ENCODE measurements at places on chromosomes 1 and 21.
A peak's percentile ranks its signal among the peaks of the same experiment; 100 is the strongest.

DNA sequence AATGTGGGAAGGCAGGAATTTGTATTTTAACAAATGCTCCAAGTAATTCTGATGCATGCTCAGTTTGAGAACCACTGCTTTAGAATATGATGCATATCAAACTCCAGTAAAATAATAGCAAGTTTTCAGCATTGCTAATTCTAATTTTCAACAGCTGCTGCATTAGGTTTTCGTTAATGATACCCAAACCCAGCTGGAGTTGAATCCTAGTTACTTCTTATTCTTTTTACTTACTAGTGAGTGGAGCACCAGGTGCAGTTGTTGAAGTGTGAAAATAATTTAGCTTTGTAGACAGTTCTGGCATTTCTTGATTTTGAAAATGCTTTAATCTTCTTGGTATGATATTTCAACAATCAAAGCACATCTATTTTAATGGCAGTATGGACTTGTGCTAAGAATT lies 138.5 kb downstream of the HS2ST1 start:
- no peak for DNase-seq

GRCh38 chr21:34889676-34890469 lies 159.2 kb downstream of the RUNX1 start:
- DNase-seq, result peak; percentile 49

DNA sequence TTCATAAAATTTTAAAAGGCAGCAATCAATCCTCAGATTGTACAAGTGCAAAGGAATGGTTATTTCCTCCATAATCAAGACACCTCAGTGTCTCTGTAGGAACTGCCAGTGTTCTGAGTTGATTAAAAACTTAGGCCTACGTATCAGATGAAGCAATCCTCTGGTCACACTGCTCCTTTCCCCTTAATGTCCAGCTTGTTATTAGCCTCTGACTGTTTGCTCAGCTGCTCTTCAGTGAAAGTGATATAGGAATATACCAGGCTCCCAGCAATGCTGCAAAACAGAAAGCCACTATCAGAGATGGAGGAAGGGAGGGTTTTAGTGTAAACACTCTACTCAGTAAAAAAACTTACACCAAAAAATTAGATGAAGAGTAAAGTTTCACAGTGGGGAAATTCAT lies 49.8 kb downstream of the SLC35D1 start:
- no peak for DNase-seq

DNA sequence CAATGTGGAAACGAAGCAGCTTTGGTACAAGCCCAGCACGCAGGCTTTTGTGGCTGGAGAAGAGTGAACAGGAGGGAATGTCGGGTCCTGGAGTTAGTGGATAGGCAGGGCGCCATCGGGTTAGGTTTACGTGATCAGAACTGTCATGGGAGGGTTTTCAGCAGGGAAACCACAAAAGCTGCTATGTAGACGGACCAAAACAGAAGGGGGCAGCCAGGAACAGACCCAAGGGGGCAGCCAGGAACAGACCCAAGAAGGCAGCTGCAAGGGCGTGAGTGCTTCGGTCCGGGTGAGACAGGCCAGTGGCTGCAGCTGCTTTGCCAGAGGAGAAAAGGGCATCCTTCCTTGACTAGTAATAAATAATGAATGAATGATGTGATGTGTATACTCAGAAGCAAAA lies 77.5 kb upstream of the KIF1B start:
- no peak for DNase-seq

- no peak for DNase-seq
Measured at GRCh38 chr1:167781558-167781957, 59.8 kb downstream of the MPZL1 start.

DNA sequence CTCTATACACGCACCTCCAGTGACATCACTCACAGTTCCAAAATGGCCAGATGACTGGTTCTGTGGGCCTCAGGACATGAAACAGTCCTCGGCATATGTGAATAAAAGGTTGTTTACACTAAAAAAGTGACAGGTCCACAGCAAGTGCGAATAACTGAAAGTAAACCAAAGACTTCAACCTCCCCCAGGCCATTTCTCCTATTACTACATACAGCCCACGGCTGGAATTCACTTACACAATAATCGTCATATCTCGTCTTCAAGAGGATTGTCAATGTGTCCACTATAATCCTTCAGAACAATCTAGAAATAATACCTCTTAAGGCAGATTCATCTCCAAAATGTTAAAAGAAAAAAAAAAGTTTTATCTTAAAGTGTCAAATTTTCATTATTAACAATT lies 1.9 kb upstream of the PRDM15 start:
- no peak for DNase-seq

DNA sequence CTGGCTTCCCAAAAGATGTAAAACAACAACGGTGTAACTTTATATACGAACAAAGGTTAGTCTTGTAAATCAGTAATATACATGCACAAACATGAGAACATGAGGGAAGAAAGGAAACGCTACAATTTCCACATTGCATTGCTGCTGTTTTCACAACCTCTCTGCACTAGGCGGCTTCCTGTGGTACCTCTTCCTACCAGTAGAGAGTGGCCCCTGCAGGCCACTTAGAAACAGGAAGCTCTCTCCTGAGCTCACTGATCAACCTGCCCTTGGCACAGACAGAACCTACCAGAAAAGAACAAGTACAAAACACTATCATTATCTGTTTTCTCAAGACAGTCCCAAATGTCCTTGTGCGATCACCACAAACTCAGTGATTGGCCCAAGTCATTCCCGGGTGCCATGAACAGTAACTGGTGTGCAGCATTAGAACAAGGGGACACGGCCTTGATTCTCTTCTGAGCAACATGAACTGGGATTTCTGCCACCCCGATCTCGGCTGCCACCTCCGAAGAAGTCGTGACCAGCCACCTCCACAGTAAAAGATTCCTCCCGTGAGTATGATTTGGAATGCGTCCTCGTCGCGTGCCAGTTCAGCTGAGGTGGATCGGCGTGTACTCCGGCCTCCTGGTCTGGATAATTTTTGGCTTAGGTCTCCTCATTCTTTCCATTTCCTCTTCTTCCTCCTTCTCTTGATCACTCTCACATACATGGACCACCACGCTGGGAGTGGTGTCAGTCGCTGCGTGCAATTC lies 5.7 kb upstream of the KCNE1 start:
- no peak for DNase-seq

DNA sequence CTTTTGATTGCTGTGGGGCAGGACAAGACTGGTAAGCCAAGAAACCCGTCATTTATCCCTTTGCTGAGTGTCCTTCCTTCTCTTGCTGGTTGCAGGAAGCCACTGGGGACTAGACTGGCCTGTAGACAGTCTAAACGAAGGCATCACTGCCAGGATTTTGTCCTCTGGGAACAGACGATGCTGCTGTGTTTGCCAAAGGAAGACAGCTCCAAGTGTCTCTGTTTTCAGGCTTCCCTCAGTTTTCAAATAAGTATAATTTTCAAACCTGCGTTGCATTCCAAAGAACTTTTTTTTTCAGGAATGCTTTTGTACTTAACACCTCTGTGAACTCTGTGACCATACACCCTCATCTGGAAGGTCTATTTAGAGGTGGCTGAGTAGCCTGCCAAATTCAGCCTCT lies 269.4 kb downstream of the HLX start:
- DNase-seq, result no peak

DNA sequence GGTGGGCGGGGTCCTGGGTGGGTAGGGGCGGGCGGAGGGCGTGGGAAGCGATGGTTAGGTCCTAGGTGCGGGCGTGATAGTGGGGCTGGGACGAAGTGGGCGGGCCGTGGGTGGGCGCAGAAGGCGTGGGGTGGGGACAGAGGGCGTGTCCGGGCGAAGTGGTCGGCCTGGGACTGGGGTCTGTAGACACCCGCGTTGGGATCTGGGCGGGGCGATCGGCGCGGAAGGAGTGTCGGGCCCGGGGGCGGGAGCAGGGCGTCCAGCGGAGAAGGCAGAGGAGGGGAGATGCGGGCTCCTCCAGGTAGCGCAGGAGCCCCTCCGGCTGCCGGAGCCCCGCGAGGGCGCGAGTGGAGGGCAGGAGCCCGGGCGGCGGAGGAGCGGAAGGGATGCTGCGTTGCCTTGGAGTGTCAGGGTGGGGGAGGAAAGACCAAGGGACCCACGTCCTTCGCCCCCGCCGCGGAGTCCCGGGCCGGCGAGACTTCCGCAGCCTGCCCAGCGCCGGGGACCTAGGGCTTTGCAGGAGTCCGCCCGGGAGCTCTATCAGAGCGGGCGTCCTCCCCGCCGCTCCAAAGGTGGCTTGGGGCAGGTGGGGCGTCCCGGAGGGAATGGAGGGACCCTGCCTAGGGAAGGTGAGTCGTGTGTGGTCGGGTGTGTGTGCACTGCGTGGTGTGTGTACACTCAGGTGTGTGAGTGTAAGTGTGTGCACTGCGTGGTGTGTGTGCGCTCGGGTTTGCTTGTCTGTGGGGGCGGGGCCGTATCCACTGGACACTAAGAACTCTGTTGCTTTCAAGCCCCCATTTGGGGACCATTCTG lies 27.0 kb upstream of the PRSS38 start:
- no peak for DNase-seq

DNA sequence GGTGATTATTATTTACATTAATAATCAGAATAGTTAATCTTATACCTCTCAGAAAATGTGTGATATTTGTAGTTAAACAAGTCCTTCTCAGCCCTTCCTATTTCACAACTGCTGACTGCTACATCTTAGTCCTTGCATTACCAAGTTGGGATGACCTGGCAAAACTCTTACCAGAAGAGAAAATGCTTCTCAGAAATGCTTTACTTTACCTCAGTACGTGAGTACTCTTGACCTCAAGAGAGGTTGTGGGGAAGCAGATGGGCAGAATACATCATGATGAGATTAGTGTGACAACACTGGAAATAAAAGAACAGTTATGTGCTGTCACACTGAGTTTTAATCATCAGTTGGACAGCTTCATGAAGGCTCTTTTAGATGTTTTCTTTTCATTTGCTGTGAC lies 16.2 kb downstream of the CFAP126 start:
- DNase-seq, result no peak

DNA sequence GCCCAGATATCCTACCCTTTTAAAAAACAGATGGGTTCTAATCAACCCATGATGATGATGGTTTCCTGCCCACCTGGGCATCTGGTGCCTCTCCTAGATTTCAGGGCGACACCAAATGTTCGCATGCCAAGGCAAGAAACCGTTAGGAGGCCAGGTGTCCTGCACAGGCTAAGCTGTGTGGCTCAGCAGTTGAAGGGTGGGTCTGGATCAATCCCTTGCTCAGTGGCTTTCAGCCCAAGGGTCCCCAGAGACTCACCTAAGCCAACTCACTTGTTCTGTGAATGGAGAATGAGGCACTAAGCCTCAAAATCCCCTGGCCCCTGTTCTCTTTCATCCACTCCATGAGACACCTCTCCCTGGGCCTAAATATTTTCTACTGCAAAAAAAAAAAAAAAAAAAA lies 169.1 kb upstream of the EDN2 start:
- no peak for DNase-seq

GRCh38 chr1:5727191-5727590 lies 265.0 kb downstream of the NPHP4 start:
- DNase-seq, result no peak

GRCh38 chr1:233042834-233043233 lies 92.4 kb downstream of the NTPCR start:
- no peak for DNase-seq

DNA sequence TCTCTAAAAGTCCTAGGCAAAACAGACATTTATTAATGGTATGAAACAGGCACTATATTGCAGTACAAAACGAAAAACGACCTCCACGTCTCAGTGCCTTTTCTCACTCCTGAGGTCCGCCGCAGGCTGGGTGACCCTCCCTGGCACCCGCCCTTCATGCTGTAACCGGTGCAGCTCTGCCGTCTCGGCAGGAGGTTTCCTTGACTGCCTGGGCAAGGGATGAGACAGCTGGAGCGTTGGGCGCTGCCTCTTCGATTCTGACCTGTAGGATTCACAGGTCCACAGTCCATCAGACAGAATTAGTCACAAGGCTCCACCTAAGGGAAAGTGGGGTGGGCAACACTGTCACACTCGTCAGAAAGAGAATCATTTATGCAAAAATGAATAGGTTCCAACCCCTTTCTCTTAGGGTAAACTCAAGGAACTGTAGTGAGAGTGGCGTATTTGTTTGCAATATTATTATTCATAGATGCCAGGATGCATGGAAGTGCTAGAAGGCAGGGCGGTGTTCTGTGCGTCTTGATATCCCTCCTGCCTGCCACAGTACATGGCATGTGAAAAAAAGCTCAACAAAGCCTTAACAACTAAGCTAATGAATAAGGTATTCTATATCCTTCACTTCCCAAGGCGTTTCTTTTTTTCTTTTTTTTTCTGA lies 23.5 kb upstream of the ZBTB18 start:
- no peak for DNase-seq

GRCh38 chr1:245128381-245129101 lies 26.2 kb upstream of the KIF26B start:
- no peak for DNase-seq

DNA sequence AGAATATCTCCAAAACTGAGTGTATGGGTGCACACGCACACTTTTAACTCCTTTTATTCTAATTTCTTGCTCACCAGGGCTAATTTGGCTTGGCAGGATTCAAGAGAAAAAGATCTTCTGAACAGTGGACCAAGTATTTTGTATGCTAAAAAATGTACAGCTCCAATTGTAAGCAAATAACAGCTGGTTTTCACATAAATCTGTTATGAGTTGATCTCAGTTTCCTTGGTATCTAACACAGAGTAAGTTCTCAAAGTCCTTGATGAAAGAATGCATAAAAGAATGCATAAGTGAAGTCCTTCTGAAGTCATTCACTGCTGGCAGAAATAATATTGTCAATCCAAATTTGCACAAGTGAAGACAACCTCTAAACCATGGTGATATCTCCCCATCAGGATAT lies 213.0 kb downstream of the OMA1 start:
- DNase-seq, result no peak

GRCh38 chr1:38152351-38153065 lies 105.9 kb upstream of the POU3F1 start:
- no peak for DNase-seq

- DNase-seq, result no peak
Measured at GRCh38 chr1:44571712-44572571, 102.3 kb downstream of the TMEM53 start.

DNA sequence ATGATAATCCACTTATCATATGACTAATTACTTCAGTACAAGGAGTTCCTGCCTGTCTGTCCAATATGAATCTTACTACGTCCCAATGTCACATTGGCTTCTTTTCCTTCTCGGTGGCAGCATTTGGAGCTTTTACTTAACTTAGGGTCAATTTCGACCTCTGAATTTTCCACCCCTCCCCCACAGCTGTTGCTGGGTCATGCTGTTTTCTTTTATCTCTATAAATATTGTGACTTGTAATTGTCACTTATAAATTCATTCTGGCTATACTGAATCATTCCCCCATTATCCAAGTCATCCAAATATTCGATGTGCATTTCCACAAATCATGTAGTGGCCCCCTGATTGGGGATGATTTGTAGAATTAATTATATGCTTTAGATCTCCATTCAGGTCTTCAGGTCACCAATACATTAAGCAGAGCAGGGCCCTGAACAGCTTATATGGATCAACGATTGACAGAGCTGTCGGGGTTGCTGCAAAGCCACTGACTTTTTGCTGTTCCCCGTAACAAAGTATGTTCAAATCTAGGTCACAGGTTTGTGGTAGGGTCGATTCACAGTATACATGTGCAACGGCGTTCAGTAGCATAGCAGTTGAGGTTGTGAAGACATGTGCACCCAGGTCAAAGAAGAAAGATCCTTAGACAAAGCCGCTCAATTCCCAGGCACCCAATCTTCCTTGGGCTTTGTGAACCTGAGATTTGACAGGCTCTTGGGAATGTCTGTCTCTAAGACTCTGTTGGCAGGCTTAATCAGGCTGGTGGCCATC lies 18.3 kb upstream of the RNU1-4 start:
- DNase-seq, result no peak

- no peak for DNase-seq
Measured at GRCh38 chr1:228546541-228547463, 59.6 kb downstream of the RNF187 start.

Measured in stimulated activated CD8-positive, alpha-beta memory T cell treated with anti-CD3 and anti-CD28 coated beads, Interleukin-7, amount 100 ng/mL, for 1 hour (primary cell).